ENCODE measurements at places on chromosomes 6 and 20.

DNA sequence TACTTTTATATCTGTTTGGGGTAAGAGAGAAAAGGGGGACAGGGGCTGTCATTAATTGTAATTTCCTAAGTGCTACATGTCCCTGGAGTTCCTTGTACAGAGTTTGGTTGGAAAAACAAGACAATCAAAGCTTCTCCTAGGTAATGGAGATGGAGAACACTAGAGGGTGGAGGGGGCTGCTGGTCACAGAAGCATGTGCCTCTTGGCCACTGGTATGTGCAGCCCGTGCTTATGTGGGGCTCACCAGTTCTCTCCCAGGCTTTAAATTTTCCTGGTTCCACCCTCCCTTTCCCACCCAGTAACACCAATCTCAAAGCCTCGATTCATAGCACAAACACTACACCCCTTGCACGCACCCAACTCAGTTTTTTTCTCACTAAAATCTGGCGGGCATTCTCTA lies 165.6 kb downstream of the SAMD5 start:
- no peak for DNase-seq

DNA sequence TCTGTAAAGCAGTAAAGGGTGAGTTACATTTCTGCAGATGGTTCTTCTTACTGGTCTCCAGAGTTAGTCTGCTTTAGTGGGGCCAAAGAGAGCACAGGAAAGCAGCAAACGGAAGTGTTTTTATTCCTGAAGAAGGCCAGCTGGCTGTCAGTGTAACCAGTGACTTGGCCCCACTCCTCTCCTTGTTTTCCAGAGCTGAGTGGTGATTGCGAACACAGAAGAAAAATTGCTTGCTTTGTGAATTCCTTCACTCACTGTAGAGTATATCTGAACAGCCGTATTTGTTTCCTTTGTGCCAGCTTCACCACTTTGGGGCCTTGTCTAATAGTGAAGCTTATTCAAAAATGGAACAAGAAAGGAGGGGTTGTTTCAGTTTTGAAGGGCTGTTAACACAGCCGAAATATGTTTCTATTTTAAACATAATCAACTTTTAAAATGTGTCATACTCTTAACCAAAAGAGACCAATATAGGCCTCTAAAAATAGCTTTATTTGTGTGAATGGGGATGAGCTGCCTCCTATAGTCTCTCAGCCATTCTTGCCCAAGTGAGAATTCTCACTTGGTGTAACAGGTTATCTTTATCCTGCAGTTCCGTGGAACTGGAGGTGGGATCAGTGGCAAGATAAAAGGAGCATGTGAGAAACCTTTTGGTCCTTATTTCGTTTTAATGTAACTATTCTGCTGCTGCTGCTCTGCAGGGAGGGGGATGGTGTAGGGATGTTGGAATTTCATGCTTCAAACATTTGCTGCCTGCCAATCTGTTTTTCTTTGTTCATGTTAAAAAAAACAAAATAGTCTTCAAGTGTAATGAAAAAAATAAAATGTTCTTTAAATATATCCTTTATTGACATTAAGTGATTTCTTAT lies 37.8 kb downstream of the ZC2HC1B start:
- no peak for DNase-seq

GRCh38 chr20:1377984-1378734 lies 14.7 kb downstream of the FKBP1A start:
- no peak for DNase-seq

DNA sequence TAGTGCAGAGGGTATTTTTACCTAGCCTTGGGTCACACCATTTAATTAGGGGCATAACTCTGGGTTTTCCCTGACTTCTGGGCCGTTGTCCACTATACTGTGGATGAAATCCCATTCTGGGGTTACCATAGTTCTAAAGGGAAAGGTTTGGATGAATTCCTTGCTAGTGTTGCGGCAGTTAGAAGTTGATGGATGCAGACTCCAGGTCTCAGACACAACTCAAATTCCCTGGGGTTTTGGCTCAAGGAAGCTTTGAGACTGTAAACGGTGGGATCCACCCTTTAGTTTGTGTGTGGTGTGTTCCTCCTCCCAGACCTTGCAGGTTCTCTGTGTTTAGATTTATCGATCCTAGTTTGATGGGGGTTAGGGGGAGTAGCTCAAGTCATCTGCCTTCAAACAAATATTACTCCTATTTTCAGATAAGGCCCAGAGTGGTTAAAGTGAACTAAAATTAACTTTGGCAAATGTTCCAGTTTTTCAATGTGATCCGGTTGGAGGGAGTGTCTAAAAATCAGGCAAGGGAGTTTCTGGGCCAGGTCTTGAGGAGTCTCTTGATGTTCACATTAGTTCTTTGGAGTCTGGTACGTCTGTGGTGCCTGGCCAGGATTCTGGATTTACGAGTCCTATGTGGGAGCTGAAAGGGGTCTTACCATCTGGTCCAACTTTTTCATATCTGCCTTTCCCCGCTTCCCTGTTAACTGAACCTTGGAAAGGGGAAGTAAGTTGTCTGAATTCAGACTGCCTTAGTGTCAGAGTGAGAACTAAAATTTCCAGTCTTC lies 1.5 kb downstream of the RALY start:
- no peak for DNase-seq

- DNase-seq = no peak
Measured at GRCh38 chr6:21801446-21802174, 208.1 kb downstream of the SOX4 start.

Data from GDM1 (cell line).